Right renal cortex interstitium (tissue), 3 donors: ENCODE measurements at places on chromosomes 2 and 18.

GRCh38 chr18:73235921-73236320 is 368.1 kb upstream of the NETO1 start:
- no peak for DNase-seq

DNA sequence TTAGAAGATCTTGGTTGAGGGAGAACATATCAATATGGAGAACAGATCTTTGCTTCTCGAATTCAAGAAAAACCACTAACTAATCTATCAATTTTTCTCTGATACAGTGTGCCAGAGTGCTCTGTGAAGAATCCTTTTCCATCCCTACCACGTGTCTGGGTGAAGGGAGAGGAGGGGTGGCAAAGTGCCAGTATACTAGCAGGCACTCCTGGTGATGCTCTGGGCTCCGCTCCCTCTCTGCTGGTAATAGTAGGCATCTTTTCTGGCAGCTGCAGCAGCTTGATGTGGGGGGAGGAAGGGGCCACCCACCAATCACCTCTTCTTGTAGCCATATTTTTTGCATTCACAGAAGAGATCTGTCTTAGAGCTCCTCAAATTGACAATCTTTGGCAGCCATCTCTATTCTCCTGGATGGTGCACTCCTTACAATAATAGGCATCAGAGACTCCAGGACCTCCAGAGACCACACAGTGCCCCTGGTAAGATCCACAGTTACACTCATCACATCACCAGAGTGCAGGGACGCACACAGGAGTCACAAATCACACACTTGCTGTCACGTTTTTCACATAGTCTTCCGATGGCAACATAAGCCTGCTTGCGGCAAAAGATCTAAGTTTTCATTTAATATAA is 15.7 kb downstream of the STK39 start:
- no peak for DNase-seq

- no peak for DNase-seq
These were observed 65.6 kb upstream of the RAB6C start for GRCh38 chr2:129913695-129914495.

DNA sequence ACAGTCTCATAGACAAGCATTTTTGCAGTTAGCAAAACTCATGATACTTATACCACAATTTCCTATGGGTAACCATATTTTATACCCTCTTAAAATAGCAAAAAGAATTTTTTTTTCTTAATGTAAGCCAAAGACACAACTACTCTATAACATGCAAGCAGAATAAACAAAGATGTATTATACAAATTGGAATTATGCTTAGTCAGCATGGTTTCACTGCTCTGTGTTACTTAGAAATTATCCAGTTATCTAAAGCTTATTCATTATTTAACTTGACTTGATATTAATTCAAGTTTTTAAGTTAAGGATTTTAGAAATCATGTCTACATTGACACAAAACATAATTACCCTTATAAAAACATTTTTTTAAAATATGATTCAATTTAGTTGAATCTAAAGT is 449.8 kb upstream of the CDH2 start:
- no peak for DNase-seq

DNA sequence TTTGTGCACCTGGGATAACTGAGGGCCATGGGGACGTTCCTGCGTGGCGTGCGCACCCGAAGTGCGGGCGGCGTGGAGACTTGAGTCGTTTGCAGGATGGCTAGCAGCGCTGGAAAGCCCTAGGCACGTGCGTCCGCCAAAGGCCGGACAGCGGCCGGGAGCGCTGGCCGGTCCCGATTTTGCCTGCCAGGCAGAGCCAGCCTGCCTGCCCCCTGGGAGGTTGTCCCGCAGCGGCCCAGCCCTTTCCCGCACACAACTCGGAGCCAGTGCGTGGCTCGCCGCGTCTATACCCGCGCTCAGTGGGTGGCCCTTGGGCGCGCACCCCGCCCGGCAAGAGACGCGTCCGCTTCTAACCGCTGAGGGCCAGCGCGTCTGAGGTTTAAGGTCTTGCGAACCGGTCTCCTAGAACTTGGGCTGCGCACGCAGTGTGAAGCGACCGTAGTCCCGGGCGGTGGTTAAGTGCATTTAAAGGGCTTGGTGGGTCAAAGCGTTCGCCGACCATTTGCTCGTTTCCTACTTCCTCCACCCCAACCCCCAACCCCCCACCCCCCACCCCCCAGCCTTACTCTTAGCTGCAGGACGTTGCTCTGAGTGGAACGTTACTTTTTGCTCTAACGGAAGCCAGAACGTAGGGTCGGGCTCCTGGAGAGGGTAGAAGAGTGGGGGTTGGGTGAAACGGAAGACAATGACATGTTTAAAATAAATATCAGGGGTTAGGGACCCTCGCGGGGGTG is 627 bp downstream of the CDCA7 start:
- DNase-seq, result peak; percentile 32

DNA sequence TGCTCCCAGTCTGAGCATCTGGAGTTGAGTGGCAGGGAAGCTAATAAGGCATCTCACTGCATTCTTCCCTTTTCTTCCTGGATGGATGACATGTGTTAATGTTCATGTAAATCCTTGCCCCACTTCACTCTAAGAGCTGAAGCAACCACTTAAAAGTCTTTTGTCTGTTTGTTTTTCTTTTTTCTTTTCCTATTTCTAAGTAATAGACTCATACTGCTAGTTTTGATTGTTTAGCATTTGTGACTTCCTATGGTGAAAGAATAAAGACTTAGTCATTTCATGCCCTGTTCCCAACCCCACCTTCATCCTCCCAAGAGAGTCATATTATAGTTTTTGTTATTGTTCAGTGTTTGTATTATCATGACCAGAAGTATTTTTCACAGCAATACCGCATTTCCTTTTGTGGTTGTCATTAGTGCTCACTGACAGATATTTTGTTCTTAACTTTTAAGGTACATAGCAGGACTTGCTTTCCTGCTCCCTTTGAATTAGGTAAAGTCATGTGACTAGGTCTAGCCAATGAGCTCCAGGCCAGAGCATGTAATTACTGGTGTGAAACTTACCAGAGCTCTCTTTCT is 18.1 kb upstream of the SPP2 start:
- DNase-seq, result no peak

GRCh38 chr18:26656944-26657536 is 108.7 kb upstream of the KCTD1 start:
- no peak for DNase-seq

- DNase-seq, result no peak
These were observed 151.8 kb upstream of the UNC80 start for GRCh38 chr2:209619782-209620181.

- DNase-seq, result no peak
These were observed 652.0 kb downstream of the PLCL1 start for GRCh38 chr2:198456418-198456817.

- DNase-seq, result no peak
These were observed 95.6 kb downstream of the TNFRSF11A start for GRCh38 chr18:62420513-62421209.

- DNase-seq, result no peak
These were observed 31.1 kb upstream of the TTC32 start for GRCh38 chr2:19932928-19933327.

DNA sequence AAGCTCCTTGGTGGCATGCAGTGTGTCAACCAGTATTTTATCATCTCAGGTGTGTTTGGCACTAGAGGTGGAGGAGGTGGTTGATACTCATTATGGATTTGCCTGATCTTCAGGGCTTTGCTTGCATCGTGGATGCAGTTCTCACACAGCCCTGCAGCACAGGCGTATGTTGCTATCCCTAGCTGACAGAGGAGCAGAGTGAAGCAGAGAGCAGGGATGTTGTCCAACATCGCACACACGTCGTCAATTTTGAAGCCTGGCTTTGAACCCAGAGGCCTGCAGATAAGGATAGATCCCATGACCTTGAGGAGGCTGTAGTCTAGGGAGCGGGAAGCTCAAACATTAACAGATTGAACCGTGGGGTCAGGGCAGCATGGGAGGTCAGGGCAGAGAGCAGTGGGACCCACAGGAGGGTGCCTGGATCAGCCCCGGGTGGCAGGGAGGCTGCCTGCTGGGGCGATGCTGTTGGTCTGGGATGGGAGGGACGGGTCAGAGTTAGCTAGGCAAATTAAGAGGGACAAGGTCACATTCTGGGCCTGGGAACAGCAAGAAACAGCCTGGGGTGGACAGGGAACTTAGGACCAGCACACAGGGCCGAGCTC is 4.2 kb downstream of the RNF144A start:
- DNase-seq, result no peak

DNA sequence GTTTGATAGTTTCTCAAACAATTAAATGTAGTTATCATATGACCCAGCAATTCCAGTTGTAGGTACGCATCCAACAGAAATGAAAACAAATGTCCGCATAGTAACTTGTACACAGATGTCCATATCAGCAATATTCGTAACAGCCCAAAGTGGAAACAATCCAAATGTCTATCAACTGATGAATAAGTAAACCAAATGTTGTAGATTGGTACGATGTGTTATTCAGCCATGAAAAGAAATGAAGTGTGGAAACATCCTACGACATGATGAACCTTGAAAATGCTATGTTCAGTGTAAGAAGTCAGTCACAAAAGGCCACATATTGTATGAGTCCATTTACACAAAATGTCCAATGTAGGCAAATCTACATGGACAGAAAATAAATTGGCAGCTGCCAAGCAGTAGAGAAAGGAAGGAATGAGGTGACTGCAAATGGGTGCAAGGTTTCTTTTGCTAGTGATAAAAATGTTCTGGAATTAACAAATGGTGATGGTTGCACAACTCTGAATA is 26.9 kb downstream of the GAREM1 start:
- no peak for DNase-seq

GRCh38 chr2:160891353-160891740 is 268.9 kb upstream of the TANK start:
- DNase-seq, result no peak

- no peak for DNase-seq
These were observed 786 bp downstream of the TAF1B start for GRCh38 chr2:9844036-9844483.

GRCh38 chr18:8277270-8277669 is 332.0 kb upstream of the RAB12 start:
- no peak for DNase-seq

- DNase-seq, result no peak
These were observed 203.6 kb downstream of the UBE2E3 start for GRCh38 chr2:181183878-181184542.

GRCh38 chr2:240584486-240585031 is 2.0 kb upstream of the CAPN10 start:
- DNase-seq, result no peak

DNA sequence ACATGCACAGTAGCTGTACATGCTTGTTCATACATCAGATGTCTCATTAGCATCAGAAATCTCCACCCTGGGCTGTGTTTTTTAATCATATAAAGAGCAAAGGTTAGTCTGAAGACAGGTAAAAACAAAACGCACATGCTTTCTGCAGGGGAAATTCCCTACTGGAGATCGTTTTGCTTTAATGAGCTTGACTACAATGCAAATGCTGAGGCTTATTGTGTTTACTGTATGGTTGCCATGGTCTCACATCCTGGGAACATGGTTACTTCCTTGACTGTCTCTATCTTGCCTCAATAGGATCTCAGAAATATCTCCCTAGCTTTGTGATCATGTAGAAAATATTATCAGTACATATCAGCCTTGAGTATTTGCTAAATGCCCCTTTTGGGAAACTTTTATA is 336.5 kb upstream of the TFPI start:
- no peak for DNase-seq

- DNase-seq, result no peak
These were observed 114.3 kb downstream of the SPP2 start for GRCh38 chr2:234164493-234165413.

GRCh38 chr2:215717501-215718381 is 281.9 kb upstream of the FN1 start:
- no peak for DNase-seq

DNA sequence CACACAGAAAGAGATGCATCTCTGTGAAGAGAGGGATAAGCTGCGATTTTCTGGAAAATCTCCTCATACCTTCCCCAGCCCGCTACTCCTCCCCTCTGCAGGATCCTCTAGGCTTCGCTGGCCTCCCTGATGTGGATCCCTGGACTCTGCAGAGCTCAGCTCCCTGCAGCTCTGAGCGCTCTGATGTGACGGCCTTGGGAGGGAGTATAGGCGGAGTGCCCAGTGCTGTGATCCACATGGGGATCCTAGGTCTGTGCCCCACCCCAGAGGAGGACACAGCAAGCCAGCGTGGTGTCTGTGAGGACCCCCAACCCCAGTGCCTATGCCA is 111.0 kb downstream of the GYPC start:
- DNase-seq, result no peak

- no peak for DNase-seq
These were observed 43.0 kb downstream of the SALL3 start for GRCh38 chr18:79022603-79023002.

- no peak for DNase-seq
These were observed 259.5 kb downstream of the EPHA4 start for GRCh38 chr2:221312634-221313033.

DNA sequence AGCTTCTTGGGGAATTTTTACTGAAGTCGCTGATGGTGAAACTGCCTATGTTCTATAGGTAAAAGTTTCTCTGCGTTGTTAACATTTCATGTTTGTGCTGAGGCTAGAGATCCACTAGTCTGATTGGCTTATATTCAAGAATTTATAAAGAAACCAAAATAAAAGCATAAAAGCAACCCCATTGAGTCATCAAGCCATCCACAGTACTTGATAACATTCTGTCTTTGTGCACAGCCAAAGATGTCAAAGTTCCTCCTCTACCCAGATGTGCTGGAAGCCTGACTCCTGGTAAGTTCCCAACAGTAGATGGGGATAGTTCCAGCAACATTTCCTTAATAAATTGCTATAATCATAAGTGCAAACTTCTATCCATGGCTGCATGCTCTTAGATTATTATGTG is 107.8 kb downstream of the TANC1 start:
- no peak for DNase-seq

DNA sequence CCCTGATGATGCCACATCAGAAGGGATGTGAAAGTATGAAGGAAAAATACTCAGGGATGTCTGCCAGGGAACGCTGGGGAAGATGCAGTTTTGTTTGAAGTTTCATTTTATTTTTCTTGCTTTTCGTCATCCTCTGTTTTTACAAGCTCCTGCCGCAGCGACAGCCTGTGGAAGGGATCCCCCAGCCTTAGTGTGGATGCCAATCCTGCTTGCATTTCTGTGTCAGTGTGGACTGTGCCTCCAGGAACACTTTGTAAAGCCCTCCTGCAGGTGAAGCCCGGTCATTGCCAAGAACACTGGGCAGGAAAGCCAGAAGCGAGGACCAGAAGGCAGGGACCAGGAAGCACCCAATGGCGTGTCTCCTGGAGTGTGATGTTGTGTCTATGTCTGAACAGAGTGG is 234.3 kb downstream of the SEPTIN10 start:
- no peak for DNase-seq

GRCh38 chr2:42810971-42811811 is 18.8 kb upstream of the HAAO start:
- peak; percentile 57 for DNase-seq

GRCh38 chr2:158932131-158932645 is 36.3 kb upstream of the TANC1 start:
- DNase-seq, result no peak

DNA sequence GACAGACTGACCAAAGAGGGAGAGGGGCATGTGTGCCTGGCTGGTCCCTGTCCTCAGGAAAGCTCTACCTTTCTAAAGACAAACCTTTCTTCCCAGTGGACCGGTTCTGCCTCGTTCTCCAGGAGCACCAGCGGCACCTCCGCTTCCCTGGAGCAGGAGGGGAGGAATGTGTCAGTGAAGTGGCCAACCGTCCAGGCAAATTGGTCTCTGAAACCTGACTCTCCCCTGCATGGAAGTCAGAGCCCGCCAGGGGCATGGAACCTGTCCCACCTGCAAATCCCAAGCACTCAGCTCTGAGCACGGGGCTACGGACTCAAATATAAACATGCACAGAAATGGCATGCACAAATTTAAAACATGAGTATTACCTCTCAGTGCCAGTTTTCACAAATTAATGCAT is 62.9 kb downstream of the COL6A3 start:
- no peak for DNase-seq

- DNase-seq, result no peak
These were observed 23.4 kb upstream of the RPL31 start for GRCh38 chr2:100978582-100979191.
